SHP77 treated with DMSO at 0.1 percent for 48 hours (cell line): ENCODE measurements at places on chromosomes 2 and 18.

DNA sequence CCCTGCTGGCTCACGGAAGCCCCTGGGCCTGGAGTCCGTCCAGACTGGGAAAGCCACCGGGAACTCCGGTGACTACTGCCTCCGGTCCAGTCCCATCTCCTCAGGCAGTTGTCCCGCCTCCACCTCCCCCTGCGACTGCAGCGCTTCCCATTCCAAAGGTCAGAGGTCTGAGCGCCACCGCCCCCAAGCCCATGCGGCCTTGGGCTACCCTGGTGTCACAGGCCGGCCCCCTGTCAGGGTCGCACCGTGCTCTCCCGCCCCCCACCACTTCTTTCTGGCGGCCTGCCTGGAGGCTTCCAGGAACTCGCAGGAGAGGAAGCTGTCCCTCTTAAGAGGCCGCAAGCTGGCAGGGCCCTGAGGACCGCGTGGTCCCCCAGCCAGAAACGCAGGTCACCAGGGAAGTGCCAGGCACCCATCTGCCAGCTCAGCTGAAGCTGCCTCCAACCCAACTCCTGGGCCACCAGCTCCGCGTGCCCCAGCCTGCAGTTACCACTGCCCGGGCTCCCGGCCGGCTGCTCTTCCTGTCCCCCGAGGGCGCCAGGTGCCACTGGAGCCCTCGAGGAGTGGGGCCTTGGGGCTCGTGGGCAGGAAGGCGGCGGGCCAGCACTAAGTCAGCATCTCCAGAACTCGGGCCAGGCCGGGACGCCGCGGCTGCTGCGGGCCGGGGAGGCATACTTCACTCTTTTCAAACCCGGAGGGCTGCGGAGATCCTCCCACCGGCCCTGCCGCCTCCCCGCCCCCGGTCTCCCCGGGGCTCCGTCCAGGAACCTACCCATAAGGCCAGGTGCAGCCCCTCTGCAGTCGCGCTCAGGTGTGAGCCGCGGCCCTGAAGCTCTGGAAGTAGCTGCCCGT, 83.3 kb upstream of the POMC start:
- no peak for DNase-seq

DNA sequence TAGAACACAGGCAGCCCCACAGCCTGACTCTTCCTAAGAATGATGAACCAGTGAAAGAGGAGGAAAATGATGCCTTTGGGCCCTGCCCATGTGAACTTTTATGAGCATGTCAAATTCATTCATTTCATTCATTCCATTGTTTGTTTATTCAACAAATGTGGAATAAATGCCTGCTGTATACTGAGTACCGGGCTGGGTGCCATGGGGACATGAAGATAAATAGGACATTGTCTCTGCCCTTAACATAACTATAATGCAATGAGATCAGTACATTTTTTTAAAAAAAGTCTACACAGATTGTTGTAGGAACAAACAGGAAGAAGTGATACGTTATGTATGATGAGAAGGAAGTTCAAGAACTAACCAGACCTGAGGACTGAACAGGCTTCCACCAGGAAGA, 14.7 kb downstream of the MREG start:
- DNase-seq, result no peak

GRCh38 chr2:133497270-133497893, 70.9 kb downstream of the NCKAP5 start:
- DNase-seq, result no peak

GRCh38 chr18:63262369-63263335, 56.9 kb downstream of the BCL2 start:
- no peak for DNase-seq

DNA sequence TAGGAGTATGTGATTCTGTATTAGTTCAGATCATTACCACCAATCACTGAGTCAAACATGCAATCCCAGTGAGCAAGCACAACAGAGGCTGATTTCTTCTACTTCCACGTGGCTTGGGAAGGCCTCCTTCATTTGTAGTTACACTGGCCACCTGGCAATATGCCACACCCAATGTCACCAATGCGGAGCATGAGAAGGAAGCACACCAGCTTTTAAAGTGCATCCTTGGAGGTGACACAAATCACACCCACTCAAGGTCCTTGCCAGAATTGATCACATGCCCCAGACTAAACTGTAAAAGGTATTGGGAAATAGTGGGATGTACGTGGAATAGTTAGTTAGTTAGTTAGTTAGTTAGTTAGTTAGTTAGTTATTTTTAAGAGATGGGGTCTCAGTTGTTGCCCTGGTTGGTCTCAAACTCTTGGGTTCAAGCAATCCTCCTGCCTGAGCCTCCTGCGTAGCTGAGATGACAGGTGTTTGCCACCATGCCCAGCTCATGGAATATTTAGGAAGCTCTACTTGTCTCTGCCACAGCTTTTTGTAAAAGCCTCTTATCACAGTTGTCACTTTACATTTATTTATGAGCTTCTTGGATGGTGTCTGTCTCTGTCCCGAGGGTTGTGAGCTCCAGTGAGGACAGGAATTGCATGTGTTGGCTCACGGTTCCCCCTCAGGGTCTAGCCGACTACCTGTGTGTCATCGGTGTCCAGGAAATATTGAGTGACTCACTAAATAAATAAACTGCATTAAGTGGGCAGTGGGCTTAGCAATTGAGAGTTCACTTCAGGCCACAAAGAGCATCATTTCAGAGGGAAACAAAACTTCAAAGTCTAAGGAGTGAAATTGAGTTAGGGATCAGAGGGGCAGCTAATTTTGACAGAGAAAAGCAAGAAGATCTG, 28.1 kb upstream of the CAB39 start:
- no peak for DNase-seq
